ENCODE measurements at places on chromosomes 7 and 10.

DNA sequence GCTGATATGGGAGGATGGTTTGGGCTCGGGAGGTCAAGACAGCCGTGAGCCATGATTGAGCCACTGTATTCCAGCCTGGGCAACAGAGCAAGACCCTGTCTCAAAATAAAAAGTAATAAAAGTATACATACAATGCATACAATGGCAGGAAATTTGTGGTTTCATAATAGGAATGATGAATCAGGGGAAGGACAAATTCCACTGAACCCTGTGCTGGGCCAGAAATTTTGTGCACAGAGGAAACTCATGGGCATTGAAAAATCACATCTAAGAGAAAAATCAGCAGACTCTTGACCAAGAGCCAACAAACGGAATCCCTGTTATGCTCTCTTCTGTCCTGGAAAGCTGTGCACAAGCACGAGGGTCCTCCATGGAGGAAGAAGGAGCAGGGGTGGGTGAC, 35.1 kb downstream of the SEM1 start:
- no peak for DNase-seq

DNA sequence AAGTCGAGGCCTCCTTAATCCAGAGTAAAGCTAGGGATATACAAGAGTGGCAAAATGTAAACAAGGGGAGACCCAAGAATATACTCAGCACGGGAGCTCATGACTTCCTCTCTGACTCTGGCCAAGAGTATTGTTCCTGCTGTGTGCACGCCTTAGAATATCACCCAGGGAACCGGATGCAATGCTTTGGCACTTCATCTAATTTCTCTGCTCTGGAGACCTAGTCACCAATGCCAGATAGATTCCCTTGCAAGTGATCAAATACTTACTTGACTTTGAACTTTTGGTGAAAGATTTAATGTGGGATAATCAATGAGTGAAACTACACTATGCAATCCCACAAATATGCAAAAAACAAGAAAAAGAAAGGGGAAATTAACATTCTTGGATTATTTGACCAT, 695.5 kb downstream of the INHBA start:
- DNase-seq: peak; percentile 32

DNA sequence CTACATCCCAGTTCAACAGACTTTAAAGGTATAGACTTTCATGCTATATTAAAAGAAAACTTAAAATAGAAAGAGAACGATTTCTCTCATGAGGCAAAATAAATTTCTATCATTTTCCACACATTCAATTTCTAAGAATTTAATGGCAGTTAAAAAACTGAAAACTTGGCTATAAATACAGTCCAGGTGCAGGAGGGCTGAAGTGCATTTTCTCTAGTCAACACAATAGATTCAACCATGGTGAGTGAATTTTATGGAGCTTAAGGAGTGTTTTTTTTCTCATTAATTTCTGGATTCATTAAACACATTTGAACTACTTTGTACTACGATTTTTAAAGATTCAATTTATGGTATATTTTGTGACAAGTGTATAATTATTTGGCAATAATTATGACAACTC, 240.8 kb upstream of the SLC26A5 start:
- no peak for DNase-seq

DNA sequence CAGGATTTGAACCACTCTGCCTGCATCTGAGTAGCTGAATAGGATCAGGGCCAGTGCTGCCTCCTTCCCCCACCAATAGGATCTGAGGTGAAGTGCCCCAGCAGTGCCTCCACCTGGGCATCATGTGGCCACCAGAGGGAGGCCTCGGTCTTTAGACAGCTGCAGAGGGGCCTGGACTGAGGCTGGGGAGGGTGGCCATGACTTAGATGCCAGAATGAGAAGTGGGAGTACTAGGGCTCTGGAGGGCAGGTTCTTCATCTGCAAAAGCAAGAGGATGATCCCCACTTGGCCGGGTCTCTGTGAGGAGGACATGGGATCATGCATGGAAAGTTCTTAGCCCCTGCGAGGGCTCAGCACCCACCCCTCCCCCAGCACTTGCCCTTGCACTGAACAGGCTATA, 56.9 kb downstream of the NEUROG3 start:
- DNase-seq: no peak

DNA sequence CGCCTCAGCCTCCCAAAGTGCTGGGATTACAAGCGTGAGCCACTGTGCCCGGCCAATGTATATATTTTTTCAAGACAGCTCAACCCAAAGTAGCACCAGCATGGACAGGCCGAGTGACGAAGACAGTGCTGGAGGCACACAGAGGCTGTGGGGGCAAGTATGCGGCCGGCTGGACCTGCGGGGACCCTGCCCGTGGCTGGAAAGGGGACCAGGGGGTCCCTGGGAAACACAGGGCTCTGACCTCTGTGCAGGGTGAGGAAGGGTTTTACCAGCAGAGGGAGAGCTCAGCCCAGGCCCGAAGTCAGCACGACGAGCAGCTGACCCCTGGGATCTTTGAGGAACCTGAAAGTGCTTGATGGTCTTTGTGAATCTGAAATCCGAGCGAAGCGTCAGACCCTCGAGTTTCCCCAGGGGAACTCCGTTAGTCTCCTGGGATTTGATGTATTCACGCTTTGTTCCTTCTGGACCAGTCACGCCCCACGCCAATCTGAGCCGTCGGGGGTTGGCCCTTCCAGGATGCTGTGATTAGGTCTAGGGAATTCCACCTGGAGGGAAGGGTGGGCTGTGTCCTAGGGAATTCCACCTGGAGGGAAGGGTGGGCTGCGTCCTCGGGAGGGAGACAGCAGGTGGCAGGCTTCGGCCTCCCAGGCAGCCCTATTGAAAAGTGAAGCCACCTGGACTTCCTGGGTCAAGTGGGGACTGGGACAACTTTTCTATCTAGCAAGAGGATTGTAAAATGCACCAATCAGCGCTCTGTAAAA, 10.9 kb upstream of the ZFAND2A start:
- DNase-seq: no peak

GRCh38 chr7:139855498-139856270, 26.6 kb downstream of the TBXAS1 start:
- DNase-seq: no peak

DNA sequence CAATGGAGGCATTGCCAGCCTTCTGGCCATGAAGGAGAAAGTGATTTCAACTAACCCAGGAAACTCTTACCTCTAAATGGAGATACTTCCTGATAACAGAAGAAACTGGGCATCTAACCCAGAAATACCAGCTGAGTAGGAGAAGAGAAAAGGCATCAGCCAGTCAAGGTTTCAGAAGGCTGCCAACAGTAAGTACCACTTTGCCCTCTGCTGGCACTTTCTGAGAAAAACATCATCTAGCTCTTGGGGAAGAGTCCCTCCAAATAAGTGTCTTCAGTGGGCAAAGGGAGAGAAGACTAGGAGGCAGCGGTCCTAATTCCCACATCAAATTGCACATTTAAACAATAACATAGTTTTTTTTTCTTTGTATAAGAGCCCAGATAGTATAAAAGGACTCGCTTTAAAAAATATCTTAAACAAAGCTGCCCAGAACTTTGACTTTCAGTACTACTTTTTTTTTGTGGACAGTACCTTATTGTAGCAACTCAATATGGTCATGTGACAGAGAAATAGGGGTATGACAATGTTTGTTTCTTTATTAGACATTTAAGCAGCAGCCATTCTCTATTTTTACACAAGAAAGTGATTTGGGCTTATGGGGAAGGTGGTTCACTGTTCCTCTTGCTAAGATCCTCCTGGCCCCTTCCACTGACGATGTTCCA, 157.3 kb downstream of the CTTNBP2 start:
- peak; percentile 54 for DNase-seq

- no peak for DNase-seq
Observed at GRCh38 chr7:79452495-79453265, 787 bp downstream of the MAGI2 start.

DNA sequence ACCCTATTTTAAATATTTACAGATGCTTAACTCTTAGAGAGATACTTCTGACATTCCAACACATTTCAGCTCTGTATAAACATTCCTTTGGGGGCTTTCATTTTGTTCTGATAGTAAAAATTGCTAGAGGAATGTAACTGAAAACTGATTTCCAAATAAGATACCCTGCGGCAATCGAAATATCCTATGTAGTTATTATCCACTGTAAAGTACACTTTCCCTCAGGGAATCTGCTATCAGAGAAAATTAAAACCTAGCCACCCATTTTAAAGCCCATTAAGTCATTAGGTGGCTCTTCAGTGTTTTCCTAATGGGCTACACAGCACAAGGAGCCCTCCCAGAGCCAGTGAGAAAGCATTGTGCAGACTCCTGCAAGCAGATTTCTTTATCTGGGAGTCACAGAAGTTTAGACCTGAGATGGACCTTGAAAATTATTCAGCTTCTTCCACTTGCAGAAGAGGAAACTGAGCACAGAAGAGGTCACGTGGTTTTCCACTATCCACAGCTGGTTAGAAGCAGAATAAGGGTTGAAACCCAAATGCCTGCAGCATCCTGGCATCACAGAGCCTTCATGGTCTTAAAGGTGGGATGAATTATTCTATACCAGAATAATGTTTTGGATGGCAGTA, 12.6 kb upstream of the CPVL start:
- DNase-seq: no peak

DNA sequence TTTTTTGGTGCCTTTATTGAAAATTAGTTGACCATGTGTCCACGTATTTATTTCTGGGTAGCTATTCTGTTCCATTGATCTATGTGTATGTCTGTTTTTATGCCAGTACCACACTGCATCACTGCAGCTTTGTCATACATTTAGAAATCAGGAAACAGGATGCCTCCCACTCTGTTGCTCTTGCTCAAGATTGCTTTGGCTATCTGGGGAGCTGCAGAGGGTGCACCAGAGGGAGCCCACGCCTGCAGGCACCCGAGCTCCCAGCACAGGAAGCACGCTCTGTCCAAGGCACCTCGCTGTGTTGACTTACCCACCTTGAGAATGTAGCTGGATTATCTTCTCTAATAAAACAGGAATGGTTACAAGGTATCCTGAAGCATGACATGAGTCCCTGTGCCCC, 301.7 kb downstream of the TCERG1L start:
- DNase-seq: no peak

GRCh38 chr10:25063644-25064043, 47.2 kb downstream of the THNSL1 start:
- DNase-seq: no peak

DNA sequence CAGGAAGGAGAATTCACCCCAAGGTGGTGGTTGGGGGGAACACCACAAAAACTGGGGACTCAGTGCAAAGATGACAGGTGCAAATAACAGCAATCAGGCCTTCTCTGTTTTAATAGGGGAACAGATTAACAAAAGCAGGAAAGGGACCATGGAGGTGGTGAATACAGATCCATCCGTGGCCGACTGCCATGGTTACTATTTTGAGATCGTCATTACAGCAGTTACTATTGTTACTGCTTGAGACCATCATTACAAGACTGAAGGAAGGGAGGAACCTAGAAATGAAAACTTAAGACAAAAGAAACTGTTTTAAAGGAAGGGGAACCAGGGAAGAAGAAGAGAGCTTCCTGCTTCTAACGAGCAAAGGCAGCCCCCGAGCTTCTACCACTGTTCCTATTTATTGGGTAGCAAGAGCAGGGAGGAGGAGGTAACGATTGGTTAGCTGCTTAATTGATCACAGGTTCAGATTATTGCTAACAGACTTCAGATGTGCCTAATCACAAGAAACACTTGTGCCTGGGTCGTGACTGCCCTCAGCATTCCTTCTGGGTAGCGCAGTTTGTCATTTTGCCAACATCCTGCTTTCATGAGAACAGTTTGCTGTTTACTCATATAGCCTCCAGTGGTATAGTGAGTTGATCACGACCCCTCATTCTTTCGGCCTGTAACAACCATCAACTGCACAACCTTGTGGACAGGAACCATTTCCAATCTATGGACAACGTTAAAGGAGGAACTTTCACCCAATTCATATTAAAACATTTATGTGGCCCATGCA, 216.3 kb downstream of the CHCHD3 start:
- DNase-seq: peak; percentile 91

Measured in EH (cell line).